ENCODE measurements at places on chromosomes 7 and 10. TPM values are rescaled to one million over a fixed set of nuclear protein-coding genes. Genes with fewer than 3 reads are reported as not detected.

IGFBP3 gene
- total RNA-seq, result 1.7 TPM

TUBB8 gene
- not detected for total RNA-seq

IL15RA gene
- 1.00 TPM for total RNA-seq

CFTR gene
- not detected for total RNA-seq

STK31 gene
- total RNA-seq, result not detected

JCAD gene
- under 0.01 TPM for total RNA-seq

SLC26A5 gene
- not detected for total RNA-seq

CD36 gene
- 8.5 TPM for total RNA-seq

All from melanocyte of skin (primary cell).